LHCN-M2 (cell line): ENCODE measurements at places on chromosomes 3 and 15. TPM values are rescaled to one million over a fixed set of nuclear protein-coding genes. Genes with fewer than 3 reads are reported as not detected.
A peak's percentile ranks its signal among the peaks of the same experiment; 100 is the strongest.

DNA sequence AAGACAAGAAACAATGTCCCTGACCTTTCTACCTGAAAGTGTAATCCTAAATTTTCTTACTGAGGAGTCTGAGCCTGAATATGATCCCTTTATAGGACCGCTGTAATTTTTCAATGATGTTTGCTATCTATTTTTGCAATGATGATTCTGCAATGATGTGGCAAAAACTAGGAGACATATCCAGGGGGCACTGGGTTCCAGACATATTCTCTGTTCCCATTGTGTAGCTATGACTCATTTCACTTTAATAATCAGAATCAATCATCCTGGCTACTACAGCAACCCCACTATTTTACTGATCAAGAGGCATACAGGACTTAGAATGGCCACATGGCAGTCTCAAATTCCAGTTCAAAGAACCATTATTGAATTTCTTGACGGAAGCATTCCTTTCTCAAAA, 85.9 kb downstream of the AQR start:
- DNase-seq: no peak

Gene RGMA
- 1.7 TPM in 1 of 2 replicates, not detected in the other for total RNA-seq

DNA sequence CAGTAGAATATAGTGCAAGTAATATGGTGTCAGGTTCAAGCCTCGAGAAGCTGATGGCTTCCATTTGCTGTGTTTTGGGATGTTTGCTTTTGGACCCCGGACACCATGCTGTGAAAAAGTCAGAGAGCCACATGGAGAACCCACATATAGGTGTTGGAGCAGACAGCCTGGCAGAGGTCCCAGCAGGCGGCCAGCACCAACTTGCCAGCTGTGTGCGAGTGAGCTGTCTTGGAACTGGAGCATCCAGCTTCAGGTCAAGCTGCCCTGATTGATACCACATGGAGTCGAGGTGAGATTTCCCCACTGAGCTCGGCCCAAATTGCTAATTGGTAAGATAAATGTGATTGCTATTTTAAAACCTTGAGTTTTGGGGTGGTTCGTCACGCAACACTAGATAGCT, 185.7 kb upstream of the TBL1XR1 start:
- no peak for DNase-seq

Gene MAGI1
- 5.5 TPM in 2 replicates for total RNA-seq

GRCh38 chr3:16887130-16887529, 2.4 kb downstream of the PLCL2 start:
- no peak for DNase-seq

DNA sequence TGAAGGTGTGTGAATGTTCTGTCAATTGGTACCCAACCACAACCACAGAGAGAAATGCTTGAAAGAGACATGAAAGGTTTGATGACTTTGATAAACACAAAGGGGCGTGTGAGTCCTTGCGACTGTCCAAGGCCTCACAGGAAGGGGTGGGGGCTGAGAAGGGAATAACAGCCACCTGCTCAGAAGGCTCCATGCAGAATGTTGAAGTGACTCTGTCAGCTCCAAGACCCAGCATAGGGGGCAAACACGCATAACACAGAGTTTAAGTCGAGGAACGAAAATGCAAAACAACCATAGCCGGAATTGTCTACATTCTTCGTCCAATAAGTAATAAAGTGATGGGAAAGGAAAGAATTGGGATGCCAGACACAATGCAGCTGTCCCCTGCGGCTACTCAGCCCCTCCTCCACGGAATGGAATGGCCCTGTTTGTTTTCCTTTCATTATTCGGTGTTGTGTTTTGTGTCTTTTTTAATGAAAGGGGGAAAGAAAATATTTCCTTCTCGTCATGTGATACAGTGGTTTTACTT, 19.9 kb downstream of the TMEM212 start:
- peak; percentile 65 for DNase-seq

Gene HRG
- total RNA-seq: 0.06 TPM in 1 of 2 replicates, not detected in the other

- DNase-seq: no peak
Measured at GRCh38 chr3:132435911-132436425, 18.7 kb downstream of the DNAJC13 start.

GRCh38 chr3:114627770-114628169, 333.9 kb downstream of the TIGIT start:
- DNase-seq: peak; percentile 78

GRCh38 chr3:136142592-136142991, 53.5 kb downstream of the MSL2 start:
- peak; percentile 90 for DNase-seq

- peak; percentile 72 for DNase-seq
Measured at GRCh38 chr3:189839576-189839975, 208.4 kb downstream of the TP63 start.

DNA sequence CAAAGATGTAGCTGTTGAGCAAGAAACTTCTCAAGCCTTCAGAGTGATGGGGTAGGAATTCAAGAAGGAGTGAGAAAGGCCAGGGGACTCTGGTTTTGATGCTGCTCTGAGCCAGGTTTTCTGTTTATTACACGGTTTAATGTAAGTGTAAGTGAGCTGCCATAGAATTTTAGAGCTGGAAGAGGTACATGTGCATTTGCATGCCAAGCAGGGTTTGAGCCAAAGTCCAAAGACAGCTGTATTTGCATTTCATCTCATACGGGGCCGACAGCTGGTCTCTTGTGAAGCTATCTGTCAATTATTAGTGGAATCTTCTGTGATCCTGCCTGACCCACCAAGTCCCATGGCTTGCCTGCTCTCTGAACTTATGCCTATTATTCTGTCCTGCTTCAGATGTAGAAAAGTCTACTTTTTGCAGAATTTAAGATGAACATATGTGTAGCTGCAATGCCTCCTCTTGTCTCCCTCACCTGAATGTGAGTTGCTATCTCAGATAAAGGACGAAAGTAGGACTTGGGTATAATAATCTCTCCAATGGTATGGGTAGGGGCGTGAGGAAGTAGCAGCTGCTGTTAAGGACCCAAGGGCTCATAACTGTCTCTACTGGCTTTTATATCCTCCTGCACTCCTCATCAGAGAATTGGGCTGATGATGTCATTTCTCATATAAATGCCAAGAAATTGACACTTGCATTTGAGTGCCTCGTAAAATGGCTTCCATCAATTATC, 160.0 kb downstream of the SQOR start:
- no peak for DNase-seq

Gene IP6K2
- total RNA-seq: 69.2 and 70.4 TPM in 2 replicates

Gene DENND6A
- total RNA-seq: 9.8 and 14.8 TPM in 2 replicates

DNA sequence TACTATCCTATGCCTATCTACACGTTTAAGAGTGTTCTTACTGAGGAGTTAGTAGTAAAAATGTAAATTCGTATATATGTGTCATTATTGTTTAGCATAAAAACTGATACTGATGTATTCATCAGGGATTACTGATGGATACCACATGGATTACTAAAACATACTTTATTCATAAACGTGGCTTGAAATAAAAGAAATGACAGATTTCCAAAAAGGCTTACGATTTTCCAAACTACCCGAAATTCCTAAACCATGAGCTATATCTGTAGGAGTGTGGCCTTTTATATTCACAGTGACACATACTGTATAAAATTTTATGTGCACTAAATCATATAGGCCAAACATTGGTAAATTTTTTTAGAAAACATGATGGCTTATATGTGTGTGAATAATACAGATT, 6.9 kb downstream of the TSC22D2 start:
- no peak for DNase-seq

Gene CPN2
- total RNA-seq: not detected in 2 replicates

- no peak for DNase-seq
Measured at GRCh38 chr3:32471246-32471645, 31.4 kb downstream of the CMTM6 start.
